Bronchus fibroblast of lung (primary cell): ENCODE measurements at places on chromosomes 3 and 15. TPM values are rescaled to one million over a fixed set of nuclear protein-coding genes. Genes with fewer than 3 reads are reported as not detected.

Gene CSPG5
- total RNA-seq: 0.15 and 0.17 TPM in 2 replicates

Gene SERPINI2
- total RNA-seq: not detected in 2 replicates

Gene ISL2
- total RNA-seq: 1.6 and 2.4 TPM in 2 replicates

Gene HIGD2B
- not detected in 2 replicates for total RNA-seq

Gene TMEM108
- total RNA-seq: 0.50 and 0.89 TPM in 2 replicates

Gene SLC15A2
- total RNA-seq: 0.15 and 0.17 TPM in 2 replicates

Gene SHISA5
- 157 and 171 TPM in 2 replicates for total RNA-seq

Gene DCLK3
- total RNA-seq: not detected in 2 replicates

Gene MED12L
- 0.17 and 0.30 TPM in 2 replicates for total RNA-seq

Gene MORC1
- total RNA-seq: not detected in 2 replicates

Gene RPP25
- 5.6 and 6.1 TPM in 2 replicates for total RNA-seq

Gene PTPN9
- total RNA-seq: 19.7 and 20.1 TPM in 2 replicates

Gene MAGEL2
- 0.45 and 0.84 TPM in 2 replicates for total RNA-seq

Gene ROBO1
- 27.6 and 34.5 TPM in 2 replicates for total RNA-seq

Gene CPNE9
- under 0.01 and 0.17 TPM in 2 replicates for total RNA-seq

Gene LRRC2
- total RNA-seq: under 0.01 TPM in 2 replicates

Gene LRRC34
- 4.6 and 7.1 TPM in 2 replicates for total RNA-seq

Gene NPAP1
- total RNA-seq: not detected in 2 replicates

Gene GOLGA8T
- total RNA-seq: 0.15 TPM in 1 of 2 replicates, not detected in the other

Gene TRPM1
- not detected in 2 replicates for total RNA-seq

Gene KIF7
- 7.6 and 8.6 TPM in 2 replicates for total RNA-seq

Gene SLC12A1
- total RNA-seq: not detected in 2 replicates

Gene TAGLN3
- total RNA-seq: 1.0 and 1.5 TPM in 2 replicates

Gene RASGRF1
- under 0.01 and 0.50 TPM in 2 replicates for total RNA-seq

Gene CFAP44
- 0.15 and 0.17 TPM in 2 replicates for total RNA-seq

Gene SYNM
- total RNA-seq: 1.6 and 1.8 TPM in 2 replicates

Gene ANKRD63
- total RNA-seq: not detected in 2 replicates

Gene UNC13C
- total RNA-seq: not detected in 2 replicates

Gene CCDC33
- under 0.01 TPM in 1 of 2 replicates, not detected in the other for total RNA-seq

Gene CDCP1
- total RNA-seq: 22.1 and 23.2 TPM in 2 replicates

Gene GHSR
- not detected in 2 replicates for total RNA-seq

Gene MYO1E
- 36.6 and 51.6 TPM in 2 replicates for total RNA-seq

Gene SPTSSB
- total RNA-seq: under 0.01 TPM in 1 of 2 replicates, not detected in the other

Gene EPHB3
- 0.89 and 1.3 TPM in 2 replicates for total RNA-seq

Gene NANOGP8
- not detected in 2 replicates for total RNA-seq

Gene MAP4
- total RNA-seq: 141 and 146 TPM in 2 replicates

Gene GOLGA6L7
- total RNA-seq: not detected in 2 replicates

Gene ITPKA
- total RNA-seq: 12.4 and 15.6 TPM in 2 replicates

Gene SOX14
- total RNA-seq: not detected in 2 replicates

Gene CALML4
- total RNA-seq: 2.7 and 4.4 TPM in 2 replicates

Gene RHCG
- not detected in 2 replicates for total RNA-seq

Gene FBXW12
- total RNA-seq: not detected in 2 replicates

Gene DLG1
- total RNA-seq: 28.4 and 29.9 TPM in 2 replicates

Gene ITIH1
- total RNA-seq: not detected in 2 replicates

Gene ACAN
- total RNA-seq: under 0.01 and 0.17 TPM in 2 replicates
